ENCODE measurements at places on chromosomes 7 and 10.

- no peak for DNase-seq
These were observed 30.6 kb upstream of the FIGNL1 start for GRCh38 chr7:50480797-50481196.

- DNase-seq = no peak
These were observed 29.8 kb upstream of the SLC16A12 start for GRCh38 chr10:89565180-89565579.

- no peak for DNase-seq
These were observed 13.7 kb downstream of the UBE3C start for GRCh38 chr7:157152391-157152937.

GRCh38 chr10:9635691-9636090, 1382.0 kb upstream of the CELF2 start:
- DNase-seq = no peak

DNA sequence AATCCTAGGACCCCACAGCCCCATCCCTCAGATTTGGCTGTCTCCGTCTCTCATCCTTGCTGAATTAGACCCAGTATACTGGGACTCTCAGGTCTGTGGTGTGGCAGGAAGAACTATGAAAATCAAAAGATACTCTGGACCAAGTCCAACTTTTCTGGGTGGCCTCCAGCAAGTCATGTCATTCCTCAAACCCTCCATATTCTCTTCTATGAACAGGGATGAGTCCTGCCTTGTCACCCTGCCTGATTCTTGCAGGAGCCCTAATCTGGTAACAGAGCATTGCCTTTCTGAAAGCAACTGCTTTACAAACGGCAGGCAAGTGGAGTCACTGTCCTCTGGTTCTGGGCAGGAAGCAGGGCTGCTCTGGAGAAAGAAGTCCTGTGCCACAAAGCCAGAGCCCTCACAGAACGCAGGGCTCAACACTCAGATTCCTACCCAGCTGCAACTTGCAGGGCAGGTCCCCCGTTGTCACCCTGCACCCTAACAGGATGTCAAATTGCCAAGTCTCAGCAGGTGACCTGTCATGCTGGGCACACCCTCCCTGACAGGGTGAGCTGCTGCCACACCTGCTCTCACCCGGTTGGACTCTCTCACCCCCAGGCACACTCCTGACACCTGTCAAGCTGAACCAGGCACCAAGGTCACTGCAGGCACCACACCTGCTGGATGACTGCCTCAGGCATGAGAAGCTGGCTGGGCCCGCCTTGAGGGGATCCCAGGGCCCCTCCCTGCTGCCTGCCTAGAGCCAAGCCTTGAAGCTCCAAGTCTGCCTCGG, 227.7 kb downstream of the KCNMA1 start:
- DNase-seq = no peak

DNA sequence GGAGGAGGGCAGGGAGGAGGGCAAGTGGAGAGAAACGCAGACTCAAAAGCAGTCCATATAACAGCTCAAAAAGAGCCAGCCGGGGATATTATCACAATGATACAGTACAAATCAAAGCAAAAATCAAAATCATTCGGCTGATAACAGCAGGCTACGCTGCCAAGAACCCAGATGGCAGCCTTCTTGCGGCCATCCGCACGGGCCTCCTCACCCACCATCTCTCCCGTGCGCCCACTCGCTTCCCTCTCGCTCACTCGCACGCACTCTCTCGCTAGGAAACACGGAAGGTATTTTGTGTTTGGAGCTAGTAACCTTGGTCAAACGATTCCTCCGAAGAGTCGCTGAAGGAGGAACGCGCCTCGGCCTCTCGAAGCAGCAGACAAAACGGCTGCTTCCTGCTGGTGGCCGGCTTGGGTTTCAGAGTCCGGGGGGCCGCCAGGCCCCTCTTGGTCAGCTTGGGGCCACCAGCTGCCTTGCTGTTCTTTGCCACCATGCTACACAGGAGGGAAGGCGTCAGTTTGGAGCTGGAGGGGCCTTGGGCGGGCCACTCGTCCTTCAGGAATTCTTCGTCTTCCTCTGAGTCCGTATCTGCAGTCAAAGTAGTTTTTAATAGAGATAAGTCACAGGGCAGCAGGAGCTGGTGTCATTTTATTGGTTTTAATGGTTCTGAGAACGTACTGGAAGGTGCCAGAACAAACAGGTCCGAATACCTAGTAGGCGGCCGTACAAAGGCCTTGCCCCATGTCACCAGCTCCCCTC, 68.9 kb downstream of the SLC29A4 start:
- DNase-seq = no peak

DNA sequence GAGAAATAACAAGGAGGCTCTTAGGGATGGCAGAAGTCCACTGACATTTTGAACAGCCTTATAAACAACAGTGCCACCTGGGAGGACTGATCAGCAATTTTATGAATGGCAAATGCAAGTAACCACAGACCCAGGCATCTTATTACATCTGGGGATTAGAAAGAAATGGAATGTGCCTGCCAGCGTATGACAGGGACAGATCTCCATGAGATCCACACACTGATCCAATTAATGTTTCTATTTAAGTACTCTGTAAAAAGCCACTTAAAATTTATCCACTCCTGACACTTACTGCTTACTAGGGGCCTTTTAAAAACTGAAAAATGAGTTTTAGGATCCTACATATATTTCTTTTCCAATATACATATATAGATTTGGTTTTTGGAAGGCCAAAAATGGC, 28.6 kb downstream of the PARD3 start:
- DNase-seq = no peak

DNA sequence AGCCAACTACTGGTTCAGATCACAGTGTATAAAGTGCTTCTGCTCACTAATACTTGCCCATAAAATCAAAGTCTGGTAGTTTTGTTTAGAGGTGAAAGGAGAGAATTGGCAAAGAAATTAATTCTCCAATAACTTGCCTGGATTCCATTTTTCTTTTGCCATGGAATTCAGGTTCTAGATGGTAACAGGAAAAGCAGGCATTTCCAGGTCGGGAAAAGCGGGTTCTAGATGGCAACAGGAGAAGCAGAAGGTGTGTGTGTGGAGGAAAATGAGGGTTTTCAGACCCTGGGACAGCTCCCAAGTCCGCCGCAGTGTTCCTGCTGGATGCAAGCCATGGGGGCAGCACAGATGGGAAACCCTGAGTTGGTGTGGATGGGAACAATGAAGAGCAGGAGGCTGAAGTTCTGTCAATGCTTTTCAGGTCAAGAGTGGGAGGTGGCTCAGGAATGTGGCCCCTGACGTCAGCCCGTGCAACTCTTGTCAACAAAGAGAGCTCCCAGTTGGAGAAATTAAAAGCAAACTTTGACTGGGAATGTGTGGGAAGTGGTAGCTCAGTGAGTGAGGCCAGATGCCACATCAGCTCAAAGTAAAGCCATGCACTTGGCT, 696.7 kb downstream of the LRMDA start:
- DNase-seq = no peak

GRCh38 chr10:78045237-78045636, 11.6 kb downstream of the RPS24 start:
- no peak for DNase-seq

DNA sequence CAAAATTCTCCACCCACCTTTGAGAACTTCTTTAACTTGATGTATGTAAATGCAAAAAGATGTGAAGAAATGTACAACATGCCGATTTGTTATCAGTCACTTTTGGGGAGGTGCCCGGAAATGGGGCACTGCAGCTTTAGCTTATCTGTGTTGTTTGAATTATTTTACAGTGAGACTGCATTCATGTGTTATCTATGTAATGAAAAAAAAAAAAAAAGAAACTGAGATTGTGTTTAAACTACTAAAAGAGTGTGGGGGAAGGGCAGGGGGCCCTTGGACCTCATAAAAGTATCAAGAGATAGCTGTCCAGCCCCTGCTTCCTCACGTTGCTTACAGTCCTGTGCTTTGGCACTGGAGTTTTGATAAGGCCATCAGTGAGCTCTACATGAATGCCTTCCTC, 259.4 kb downstream of the STK31 start:
- no peak for DNase-seq

DNA sequence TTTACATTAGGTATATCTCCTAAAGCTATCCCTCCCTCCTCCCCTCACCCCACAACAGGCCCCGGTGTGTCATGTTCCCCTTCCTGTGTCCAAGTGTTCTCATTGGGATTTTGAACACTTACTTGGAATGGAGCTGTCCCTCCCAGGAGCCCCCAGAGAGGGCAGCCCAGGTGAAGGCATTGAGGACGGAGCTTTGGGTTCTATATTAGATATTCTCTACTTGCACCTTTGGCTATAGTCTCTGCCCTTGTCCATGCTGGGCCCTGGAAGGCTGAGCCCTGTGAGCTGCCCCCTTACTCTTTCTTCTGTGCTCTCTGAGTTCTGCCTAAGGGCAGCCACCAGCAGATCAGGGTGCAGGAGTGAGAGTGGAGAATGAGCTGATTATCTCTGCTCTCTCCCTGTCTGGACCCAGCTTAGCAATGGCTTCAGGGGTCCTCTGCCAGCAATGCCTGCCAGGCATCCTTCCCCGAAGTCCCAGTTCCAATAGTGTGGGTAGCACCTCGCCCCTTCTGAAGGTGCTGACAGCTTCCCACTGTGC, 11.2 kb downstream of the ADRA2A start:
- DNase-seq = no peak

DNA sequence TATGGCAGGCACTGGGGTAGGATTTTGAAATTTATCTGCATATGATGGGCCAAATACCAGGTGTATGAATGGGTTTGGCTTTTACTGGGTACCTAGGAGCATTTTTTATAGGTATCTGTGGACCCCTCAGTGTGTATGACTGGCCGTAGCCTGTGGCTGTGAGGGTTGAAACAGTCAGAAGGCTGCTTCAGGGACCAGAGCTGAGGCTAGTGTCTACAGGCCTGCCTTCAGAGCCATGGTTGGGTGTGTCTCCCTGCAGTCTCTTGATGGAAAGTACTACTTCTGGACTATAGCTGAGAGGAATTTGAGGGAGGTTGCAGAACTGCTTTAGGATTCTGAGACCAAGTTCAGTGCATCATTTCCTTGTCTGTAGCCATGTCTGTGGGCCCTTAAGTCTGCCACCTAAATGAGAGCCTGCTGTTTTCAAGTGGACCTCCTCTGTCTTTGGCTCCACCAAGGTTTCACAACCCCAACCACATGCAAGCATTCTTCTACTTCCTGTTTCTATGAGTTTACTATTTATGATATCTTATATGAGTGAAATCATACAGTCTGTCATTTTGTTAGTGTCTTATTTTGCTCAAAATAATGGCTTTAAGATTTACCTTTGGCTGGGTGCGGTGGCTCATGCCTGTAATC, 19.9 kb upstream of the ZNF138 start:
- no peak for DNase-seq

DNA sequence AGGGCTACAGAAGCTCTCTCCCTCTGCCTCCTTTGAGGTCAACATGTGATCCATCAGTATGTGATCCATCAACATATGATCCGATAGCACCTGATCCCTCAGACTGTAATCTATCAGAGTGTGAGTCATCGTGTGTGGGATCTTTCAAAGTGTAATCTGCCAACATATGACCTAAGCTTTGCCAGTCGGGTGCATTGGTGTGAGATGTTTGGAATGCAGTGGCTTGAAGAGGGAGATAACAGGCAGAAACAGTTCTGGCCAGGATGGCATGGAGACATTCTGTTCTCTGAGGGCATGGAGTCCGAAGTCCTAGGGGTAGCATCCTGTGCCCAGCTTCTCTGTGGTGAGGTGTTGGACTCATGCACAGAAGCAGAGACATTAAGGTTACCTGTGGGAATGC, 217.7 kb upstream of the ETV1 start:
- no peak for DNase-seq

DNA sequence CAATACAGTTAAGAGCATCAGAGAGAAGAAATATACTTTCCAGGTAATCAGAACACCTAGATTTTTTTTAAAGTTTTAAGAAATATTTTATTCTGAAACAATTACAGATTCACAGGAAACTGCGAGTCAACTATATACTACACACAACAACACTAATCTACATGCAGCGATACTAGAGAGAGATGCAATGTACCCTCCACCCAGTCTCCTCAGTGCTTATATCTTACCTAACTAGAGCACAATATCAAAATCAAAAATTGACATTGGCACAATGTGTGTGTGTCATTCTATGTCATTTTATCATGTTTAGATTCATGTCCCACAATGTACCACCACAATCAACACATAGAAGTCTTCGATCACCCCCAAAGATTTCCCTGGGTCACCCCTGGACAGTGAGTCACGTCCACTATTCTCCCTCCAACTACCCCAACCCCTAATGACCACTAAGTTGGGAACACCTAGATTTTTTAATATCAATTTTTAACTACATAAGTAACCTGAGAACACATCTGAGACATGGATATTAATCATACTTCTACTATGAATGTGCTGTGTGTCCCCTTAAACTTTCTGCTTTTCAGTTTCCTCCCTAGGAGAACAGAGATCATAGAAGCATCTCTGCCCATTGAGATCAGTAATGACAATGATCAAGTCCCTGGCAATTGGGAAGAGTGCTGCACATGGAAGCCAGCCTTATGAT, 86.5 kb downstream of the GSAP start:
- DNase-seq = no peak

DNA sequence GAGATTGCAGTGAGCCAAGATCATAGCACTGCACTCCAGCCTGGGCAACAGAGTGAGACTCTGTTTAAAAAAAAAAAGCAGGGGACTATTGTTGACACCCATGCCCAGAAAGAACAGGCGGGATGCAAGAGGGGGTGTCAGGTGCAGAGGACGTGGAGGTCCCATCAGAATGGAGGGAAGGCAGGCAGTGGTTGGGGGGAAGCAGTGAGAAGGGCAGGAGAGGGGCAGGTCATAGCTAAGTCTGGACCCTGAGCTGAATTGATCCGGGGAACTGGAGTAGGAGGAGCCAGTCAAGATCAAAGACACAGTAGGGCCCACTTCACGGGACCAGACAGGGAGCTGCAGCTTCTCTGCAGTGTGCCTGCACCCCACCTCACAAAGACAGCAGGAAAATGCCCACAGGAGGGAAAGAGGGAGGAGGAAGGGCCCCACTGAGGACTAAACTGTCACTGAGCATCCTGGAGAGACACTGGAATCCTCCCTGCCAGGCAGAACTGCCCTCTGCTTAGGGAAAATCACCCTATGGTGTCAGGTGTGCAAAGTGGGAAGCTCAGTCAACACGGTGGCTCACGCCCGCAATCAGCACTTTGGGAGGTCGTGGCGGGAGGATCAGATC, 27.3 kb upstream of the ECHDC3 start:
- DNase-seq = no peak
